ENCODE measurements at places on chromosomes 6 and 20.
A peak's percentile ranks its signal among the peaks of the same experiment; 100 is the strongest.

GRCh38 chr6:149545258-149545753, 537 bp downstream of the PPIL4 start:
- DNase-seq: no peak

DNA sequence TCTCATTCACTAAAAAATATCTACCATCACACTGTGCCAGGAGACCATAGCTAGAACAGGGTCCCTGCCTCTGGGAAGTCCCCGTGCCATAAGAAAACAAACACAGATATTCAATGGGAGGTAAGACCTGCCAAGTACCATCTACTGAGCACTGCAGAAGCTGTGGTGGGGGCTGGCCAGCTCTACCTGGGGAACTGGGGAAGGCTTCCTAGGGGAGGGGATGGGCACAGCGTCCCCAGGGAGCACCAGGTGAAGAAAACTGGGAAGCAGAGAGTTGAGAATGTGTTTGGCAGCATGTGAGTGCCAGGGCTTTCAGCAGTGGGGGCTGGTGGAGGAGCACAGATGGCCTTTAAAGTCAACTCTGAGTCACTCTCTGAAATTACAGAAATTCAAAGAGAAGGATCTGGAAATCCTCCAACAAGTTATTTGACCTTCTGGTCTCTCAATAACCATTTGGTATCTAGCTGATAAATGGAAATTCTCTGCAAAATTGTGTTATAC, 85.2 kb downstream of the SHLD1 start:
- peak; percentile 66 for DNase-seq

- DNase-seq: no peak
These were observed 57.7 kb upstream of the UST start for GRCh38 chr6:148689168-148689567.

- DNase-seq: no peak
These were observed 26.4 kb upstream of the CD2AP start for GRCh38 chr6:47451162-47451561.

DNA sequence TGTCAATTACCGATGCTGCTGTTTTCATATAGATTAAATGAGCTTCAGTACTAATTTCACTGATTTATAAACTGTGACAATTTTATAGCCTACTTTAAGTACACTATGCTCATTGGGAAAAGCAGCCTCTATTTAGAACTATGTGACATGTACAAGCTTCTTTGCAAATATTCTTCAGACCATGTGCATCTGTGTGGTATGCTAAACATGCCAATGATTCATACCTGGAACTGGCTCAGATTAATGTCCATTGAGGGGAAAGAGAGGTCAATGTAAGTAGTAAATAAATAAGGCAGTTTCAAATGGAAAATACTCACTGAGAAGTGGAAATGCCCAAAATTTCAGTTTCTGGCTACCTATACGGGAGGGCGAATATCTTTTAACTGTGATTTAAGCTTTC, 777.7 kb downstream of the C6orf118 start:
- DNase-seq: no peak

DNA sequence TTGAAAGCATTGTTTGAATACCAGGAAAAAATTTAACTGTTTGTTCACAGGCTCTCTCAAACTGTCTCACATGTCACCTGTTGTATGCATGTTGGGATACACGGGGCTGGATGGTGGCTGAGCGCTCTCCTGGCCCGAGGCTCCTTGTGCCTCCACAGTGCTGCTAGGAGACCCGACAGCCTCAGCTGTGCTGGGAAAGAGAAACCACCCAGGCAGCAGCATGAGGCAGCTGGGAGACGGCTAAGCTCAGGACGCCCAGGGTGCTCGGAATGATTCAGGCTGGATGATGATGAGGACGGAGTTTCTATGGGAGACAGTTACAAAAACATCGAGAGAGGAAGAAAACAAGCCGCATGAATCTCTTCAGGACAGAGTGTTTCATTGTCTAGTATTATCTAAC, 278.0 kb upstream of the CDH4 start:
- DNase-seq: no peak

- peak; percentile 13 for DNase-seq
These were observed 113.2 kb downstream of the CEBPB start for GRCh38 chr20:50303573-50304500.

DNA sequence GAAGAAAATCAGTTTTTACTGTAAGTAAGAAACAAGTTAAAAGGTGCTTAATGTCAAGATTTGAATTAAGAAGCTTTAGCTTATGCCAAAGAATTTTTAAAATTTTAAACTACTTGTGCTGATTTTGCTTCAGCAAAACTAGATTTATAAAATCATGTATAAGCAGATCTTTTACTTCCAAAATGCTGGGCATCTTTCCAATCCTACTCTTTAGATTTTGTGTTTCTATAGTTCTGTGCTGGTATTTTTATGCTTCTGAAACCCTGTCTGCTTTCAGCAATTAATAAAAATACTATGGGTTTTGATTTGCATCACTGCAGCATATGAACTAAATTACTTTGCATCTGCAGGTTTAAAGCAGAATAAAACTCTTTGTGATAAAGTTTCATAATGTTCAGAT, 238.6 kb upstream of the RNF217 start:
- DNase-seq: no peak

- peak; percentile 66 for DNase-seq
These were observed 141.1 kb downstream of the PDSS2 start for GRCh38 chr6:107318100-107318736.

- DNase-seq: no peak
These were observed 5.7 kb downstream of the PACRG start for GRCh38 chr6:162733489-162733888.

DNA sequence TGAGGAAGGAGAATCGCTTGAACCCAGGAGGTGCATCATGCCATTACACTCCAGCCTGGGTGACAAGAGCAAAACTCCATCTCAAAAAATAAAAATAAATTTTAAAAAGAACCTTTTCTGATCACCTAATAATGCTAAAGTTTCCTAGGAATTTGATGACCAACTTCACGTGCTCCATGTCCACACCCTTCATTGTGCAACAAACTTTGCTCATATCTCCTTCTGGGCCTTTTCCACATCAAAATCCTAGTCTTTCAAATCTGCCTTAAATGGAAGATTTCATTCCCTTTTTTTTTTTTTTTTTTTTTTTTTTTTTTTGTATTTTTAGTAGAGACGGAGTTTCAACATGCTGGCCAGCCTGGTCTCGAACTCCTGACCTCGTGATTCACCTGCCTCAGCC, 112.5 kb upstream of the LOC128125822 start:
- no peak for DNase-seq

GRCh38 chr6:10190042-10190441, 224.8 kb downstream of the TFAP2A start:
- no peak for DNase-seq

- no peak for DNase-seq
These were observed 62.3 kb downstream of the TRMT6 start for GRCh38 chr20:5888041-5888440.

GRCh38 chr20:19991308-19991707, 25.9 kb upstream of the NAA20 start:
- no peak for DNase-seq

- no peak for DNase-seq
These were observed 16.6 kb downstream of the CPNE5 start for GRCh38 chr6:36822506-36823269.

DNA sequence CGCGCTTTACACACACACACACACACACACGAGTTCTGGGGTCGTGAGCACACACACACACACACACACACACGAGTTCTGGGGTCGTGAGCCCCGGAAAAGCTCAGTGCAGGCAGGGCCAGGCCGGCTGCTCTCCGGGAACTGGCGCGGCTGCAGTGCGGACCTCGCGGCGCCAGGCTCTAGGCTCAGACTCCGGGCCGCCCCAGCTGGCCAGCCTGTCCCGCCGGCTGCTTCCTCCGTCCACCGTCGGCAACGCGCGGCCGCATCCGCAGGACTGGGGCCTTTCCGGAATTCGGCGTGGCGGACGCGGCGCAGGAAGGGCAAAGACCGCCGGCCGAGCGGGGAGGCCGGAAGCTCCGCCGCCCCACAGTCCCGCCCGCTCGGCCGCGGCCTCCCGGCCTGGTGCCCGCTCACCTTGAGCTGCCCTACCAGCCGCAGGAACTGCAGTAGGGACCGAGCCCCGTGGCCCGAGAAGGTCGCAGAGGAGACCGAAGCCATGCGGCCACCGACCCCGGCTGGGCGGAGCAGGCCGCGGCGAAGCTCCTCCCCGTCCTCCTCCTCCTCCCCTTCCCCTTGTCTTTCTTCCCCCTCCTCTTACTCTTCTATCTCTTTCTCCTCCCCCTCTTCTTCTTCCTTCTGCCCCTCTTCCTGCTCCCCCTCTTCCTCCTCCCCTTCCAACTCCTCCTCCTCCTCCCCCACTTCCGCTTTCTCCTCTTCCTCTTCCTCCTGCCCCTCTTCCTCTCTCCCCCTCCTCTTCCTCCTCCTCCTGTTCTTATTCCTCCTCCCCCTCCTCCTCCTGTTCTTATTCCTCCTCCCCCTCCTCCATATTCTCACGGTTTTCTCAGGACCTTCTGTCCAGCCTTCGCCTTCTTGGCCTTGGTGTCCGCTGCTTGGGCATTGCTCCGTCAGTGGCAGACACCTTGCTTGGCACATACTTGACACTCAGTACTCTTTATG, at the start of gene HDDC2:
Gene HDDC2, minus strand, starts transcription at position 533 of the 957 bp plus-strand sequence. Its CDS starts 35 bp downstream, at position 498.
- DNase-seq: peak; percentile 46

DNA sequence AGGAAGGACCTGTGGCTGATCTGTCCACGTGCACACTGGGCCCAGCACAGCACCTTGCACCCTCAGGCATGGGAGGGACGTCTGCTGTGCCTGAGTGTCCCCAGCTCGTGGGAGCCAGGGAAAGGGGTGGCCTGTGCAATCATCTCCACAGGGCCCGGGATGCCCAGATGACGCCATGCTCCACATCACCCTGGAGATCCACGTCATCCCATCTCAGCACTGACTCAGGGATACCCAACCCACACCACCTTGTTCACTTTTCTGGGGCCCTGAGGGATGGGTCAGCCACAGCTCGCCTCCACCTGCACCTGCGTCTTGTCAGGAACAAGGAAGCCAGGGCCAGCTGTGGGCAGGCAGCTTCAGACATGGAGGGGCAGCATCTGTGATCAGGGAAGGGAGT, 48.2 kb downstream of the RAB44 start:
- DNase-seq: no peak

DNA sequence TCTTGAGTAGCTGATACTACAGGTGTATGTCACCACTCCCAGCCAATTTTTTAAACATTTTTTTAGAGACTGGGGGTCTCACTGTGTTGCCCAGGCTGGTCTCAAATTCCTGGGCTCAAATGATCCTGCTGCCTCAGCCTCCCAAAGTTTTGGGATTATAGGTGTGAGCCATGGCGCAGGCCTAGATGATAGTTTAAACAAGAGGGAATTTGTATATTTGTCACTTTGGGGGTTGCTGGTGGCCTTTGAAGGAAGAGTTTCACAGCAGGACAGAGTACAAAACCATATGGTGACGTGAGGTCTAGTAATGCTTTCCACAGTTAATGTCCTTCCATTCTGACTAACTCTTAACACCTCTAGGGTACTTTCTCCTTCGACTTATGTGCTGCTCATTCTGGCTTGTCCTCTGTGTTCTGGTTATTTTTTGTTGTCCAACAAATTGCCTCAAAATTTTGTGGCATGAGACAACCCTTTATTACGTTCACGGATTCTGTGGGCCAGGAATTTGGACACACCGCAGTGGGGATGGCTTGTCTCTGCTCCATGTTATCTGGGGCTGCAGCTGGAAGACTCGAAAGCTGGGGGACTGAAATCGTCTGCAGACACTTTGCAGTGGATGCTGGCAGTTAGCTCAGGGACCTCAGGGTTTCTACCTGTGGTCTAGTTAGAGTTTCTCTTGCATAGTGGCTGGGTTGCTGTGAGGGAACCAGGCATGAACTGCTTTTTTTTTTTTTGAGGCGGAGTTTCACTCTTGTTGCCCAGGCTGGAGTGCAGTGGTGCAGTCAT, 23.0 kb upstream of the IER3 start:
- DNase-seq: no peak

GRCh38 chr6:14681699-14682487, 564.0 kb upstream of the JARID2 start:
- DNase-seq: no peak

GRCh38 chr6:9515633-9516606, 899.0 kb downstream of the TFAP2A start:
- no peak for DNase-seq

DNA sequence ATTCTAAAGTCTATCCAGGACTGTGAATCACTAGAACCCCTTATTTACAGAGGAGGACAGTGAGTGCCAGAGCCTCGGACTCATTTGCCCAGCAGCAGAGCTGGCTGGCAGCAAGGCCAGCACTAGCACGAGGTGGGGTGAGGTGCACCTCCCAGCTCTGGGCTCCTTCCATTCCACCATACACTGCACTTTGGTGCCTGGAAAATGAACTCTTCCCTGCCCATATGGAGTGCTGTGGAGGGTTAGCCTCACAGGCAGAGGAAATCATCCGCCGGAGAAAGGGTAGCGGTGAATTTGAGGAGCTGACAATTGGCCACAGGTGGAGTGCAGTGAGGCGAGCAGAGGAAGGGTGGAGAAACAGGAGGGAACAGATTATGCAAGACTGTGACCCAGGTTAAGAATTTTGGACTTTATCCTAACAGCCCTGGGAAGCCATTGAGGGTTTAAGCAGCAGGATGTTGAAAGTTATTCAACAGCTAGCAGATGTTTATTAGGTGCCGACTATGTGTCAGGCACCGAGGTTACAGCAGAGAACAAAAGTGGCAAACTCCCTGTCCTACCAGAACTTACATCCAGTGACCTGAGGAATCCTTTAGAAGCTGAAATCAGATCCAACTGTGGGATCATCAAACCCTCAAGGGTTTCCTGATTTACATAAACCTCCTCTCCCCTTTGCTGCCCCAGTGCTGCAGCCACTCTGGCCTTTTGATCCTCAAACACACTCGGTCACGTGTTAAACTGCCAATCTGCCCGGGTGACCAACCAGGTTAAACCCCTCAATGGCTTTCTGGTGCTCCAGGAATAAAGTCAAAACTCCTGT, 6.2 kb downstream of the TRIM26 start:
- no peak for DNase-seq

- peak; percentile 81 for DNase-seq
These were observed 46.3 kb upstream of the FOXA2 start for GRCh38 chr20:22630701-22631100.

DNA sequence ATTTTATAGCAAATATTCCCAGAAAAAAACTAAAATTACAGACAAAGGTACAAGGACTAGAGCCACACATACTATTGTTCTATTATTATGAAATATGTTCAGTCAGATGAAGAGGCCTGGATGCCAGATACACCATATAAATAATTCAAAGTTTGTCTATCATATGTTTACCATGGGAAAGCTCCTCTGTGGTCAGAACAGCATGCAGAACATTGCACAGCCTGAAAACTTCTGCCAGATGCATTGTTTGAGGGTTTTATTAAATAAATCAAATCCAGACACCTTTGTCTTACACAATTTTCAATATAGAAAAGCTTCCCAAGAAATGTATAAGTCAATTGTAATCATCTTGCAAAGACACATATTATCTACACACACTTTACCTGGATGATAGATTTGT, 35.0 kb upstream of the COL21A1 start:
- DNase-seq: no peak

- no peak for DNase-seq
These were observed 93.3 kb downstream of the GPX5 start for GRCh38 chr6:28618898-28619555.

- DNase-seq: no peak
These were observed 72.0 kb downstream of the PREP start for GRCh38 chr6:105330913-105331312.
